ENCODE measurements at places on chromosomes 2 and 18.
A peak's percentile ranks its signal among the peaks of the same experiment; 100 is the strongest.

DNA sequence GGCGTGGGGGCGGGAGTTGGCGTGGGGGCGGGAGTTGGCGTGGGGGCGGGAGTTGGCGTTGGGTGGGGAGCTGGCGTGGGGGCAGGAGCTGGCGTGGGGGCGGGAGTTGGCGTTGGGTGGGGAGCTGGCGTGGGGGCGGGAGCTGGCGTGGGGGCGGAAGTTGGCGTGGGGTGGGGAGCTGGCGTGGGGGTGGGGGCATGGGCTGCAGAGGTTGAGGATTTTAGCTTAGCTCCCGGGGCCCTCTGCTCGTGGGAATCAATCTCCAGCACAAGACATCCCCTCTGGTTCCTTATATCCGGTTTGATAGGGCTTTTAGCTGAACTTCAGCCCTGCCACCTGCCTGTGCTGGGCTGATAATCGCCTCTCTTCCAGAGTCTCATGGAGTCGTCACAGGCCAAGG, 177.0 kb downstream of the LDLRAD4 start:
- DNase-seq = no peak

DNA sequence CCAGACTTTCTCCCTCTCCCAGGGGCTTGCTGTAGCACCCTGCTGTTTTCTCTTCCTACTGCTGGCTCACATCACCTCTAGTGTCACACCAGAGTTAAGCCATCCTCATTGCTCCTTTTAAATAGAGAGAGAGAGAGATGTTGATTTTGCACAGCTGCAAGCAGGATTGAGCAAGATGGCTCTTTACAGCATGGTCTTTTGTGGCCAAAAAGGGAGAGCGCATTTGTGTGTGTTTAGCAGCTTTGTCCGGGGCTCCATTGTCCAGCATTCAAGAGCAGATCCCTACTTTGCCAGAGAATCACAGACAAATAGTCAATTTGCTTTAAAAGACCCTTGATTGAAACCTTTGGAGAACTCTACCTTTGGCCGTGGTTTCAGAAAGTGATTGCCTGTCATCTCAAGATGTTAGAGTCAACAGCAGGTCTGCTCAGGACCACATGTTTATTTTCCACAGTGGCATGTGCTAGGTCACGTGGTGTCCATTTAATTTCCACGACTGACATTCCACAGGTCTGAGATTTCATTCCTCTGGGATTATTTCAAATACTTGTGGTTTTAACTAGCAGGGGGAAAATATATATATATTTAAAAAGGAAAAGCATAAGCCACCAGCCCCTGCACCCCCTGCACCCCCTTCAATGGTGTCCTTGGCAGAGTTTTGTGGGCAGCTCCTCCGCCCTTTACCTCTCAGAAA, 359.9 kb upstream of the SLC14A2 start:
- no peak for DNase-seq

DNA sequence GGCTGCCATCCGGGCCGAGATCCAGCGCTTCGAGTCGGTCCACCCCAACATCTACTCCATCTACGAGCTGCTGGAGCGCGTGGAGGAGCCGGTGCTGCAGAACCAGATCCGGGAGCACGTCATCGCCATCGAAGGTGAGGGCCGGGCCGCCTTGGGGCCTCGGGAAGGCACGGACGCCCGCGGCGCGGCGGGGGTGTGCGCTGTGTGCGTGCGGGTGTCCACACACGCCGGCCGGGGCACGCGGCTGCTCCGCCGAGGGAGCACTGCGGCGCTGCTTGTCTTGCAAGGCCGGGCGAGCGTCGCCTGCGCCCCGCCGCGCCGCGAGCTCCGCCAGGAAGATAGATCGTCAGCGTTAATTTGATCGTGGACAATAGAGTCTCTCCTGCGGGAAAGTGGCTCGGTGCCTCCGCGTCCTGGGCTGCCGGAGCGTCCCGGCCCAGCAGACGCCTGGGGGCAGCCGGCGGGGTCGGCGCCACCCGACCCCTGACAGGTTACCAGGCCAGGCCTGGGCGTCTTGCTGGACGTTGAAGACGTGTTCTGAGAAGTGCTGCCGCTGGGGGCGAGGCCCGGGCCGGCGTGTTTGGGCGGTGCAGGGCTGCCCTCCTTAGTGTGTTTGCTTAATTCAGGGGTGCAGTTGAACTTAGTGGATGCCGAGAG, 1.0 kb downstream of the AGAP1 start:
- no peak for DNase-seq

- DNase-seq = no peak
Measured at GRCh38 chr2:12442476-12442847, 274.3 kb upstream of the TRIB2 start.

- DNase-seq = no peak
Measured at GRCh38 chr2:196963043-196963442, 36.5 kb upstream of the PGAP1 start.

GRCh38 chr2:16473575-16473974, 192.1 kb downstream of the CYRIA start:
- no peak for DNase-seq

DNA sequence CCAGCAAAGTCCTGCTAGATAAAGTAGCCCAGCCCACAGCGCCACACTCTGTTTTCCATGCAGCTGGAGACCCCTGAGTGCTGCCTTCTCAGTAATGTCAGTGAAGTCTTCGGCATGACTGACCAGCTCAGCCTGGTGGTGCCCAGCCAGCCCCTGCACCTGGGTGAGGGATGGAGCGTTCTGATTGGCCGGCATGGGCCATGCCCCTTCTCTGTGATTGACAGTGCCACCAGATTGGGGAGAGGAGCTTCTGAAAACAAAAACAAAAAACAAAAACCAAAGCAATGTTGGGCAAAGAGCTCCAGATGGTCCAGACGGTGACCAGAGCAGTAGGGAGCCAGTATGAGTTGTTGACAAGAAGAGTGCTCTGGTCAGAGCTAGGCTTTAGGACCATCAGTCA, 122.6 kb downstream of the DYSF start:
- DNase-seq = no peak

DNA sequence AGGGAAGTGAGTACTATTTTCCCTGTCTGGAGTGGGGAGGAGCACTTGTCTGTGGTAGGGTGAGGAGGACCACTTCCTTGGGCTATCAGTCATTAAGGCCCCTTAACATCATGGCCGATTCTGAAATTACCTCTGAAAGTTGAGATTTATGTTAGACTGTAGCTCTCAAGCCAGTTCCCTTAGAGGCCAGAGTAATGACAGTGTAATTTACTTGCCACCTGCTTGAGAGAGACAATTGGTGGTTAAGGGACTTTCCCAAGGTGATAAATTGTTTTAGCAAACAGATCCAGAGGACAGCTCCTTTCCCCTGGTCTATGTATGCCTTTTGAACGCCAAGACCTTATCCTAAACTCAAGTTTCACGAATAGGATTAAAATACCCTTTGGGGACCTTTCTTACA, 56.1 kb downstream of the NEDD4L start:
- no peak for DNase-seq

DNA sequence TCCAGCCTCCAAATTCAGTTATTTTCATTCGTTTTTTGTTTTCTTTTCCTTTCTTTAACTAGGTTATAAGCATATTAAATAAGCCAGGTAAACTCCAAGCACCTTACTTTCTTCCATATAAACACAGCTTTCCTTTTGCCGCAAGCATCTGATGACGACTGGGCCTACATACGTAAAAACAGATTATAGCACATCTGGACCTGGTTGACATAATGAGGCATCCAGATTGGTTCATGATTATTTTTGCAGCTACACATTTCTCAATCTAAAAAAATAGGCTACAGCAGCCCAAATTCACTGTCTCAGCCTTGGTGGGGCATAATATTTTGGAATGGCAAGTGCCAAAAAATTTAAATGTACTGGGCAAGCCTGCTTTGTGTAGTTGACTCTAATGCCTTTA, 7.7 kb downstream of the CYP1B1 start:
- no peak for DNase-seq

DNA sequence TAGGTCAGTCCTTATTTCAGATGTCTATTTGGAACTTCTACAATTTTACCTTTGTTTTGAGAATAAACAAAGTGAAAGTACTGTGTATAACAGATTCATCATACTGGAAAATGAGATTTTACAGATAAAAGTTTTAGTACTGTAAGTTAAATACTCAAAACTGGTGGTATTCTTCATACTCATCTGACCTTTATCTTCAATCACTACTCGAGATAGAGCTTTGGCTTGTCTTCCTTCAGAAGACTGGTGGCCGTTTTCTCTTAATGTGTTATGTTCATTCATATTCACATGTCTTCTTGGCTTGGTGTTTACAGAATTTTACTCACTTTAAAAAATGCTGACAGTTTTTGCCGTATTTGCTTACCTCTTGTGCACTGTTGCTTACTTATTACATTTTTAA, 2.1 kb downstream of the SPOPL start:
- no peak for DNase-seq

DNA sequence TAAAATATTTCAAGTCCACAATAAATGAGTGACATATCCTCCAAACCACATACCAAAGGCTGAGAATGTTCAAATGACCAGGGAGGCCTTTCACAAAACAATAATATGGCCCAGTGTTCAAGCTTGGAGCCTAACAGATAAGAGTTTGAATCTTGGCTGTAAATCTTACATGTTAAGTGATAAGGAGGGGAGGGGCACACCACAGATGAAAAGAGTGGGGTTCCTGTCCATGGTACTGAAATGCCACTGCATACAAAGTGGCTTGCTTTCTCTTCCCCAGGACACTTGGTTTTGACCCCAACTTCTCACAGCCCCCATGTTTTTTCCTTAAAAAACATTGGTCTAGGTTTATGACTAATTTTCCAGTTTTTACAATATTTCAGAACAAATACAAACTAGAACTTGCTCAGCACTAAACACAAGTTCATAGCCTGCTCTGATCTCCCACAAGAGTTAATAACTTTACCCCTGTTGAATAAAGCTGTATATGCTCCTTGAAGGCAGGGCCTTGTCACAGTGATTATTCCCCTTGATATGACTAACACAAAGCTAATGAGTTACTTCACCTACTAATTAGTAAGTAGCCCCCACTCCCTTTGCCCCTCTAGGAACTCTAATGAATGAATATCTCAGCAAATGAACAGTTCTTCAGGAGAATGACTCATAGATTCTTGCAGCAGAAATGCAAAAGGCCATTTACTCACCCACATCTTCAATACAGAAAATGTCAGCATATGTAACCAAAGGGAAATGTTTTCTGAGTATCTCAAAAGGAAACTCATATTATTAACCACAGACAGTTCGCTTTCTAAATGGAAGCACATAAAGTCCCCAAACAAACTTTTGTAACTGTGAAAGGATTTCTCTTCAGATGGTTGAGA, 142.2 kb downstream of the SATB2 start:
- no peak for DNase-seq

DNA sequence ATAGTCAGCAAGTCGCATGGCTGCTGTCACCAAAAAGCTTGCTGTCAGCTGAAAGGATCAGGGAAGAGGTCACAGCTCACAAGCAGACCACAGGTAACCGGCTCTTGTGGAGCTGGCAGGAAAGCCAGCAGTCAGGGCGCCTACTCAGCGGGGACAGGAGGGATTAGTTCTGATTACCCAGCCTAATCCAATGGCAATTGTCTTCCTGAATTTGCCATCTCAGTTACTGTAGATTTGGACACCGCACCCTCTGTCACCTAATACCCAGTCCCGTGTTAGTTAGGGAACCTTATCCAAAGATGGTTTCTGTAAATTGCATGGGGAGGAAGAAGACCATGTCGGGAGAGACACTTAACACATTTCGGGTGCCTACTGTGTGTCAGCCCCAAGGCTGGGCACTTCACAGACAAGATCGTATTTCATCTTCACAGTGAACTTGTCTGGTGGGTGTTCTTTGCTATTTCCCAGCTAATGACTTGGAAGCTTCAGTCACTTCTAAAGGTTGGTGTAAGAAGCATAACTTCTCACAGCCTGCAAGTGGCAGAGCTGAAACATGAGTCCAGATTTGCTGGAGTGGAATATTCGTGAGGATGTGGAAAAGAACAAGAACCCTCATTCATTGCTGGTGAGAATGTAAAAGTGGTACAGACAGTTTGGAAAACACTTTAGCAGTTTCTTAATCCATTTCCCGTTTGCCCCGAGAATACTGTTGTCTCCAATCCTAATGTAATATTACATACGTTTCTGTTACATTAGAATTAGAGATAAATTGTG, 9.9 kb downstream of the ALPK2 start:
- no peak for DNase-seq

GRCh38 chr2:158953926-158954763, 14.3 kb upstream of the TANC1 start:
- no peak for DNase-seq

DNA sequence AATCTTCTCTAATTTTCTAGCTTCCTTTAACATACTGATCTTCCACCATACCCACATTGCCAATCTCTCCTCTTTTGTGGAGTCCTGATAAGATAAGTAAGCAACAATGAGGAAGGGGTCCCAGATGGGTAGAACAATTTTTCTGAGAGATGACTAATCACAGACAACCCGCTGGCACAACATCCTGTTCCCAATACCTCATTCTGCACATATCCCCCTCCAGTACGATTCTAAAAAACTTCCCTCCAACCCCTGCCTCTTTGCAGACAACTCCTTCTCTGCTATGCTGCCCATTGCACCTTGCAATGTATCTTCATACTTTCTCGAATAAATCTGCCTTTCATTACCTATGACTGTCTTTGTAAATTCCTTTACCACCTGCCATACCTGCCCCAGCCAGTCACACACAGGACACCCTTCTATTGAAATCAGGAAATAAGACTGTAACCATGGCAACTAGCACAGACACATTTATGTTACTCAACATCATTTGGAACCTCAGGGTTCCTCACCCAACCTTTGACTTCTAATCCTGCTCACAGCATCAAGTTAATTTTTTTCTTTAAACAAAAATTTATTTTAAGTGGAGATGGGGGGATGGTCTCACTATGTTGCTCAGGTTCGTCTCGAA, 7.4 kb upstream of the EXOC6B start:
- DNase-seq = peak; percentile 32

- no peak for DNase-seq
Measured at GRCh38 chr2:167249197-167249596, 360.9 kb downstream of the XIRP2 start.

- no peak for DNase-seq
Measured at GRCh38 chr2:25966531-25967270, 15.6 kb downstream of the KIF3C start.

GRCh38 chr2:84212611-84213314, 246.3 kb downstream of the SUCLG1 start:
- DNase-seq = no peak

GRCh38 chr18:80109676-80110078, 615 bp downstream of the ADNP2 start:
- DNase-seq = no peak

- no peak for DNase-seq
Measured at GRCh38 chr2:161418715-161419637, 2.9 kb downstream of the TBR1 start.

- no peak for DNase-seq
Measured at GRCh38 chr2:176689711-176690110, 420.5 kb downstream of the MTX2 start.

DNA sequence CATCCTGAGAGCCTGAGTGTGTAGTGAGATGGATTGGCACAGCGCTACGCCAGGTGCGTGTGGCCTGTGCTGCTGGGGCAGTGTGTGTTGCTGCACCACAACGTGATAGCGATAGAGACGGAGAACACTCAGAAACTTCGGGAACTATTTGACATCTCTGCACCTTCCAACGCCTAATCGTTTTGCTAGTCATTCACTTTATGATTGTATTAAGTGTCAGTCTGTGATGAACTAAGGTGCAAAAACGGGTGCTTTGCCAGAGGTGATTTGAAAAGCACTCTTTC, 26.0 kb upstream of the IGFBP2 start:
- no peak for DNase-seq

GRCh38 chr2:239498981-239499634, 98.3 kb upstream of the HDAC4 start:
- DNase-seq = no peak

- no peak for DNase-seq
Measured at GRCh38 chr2:161117506-161117905, 42.7 kb upstream of the TANK start.

Measured in CD4-positive, alpha-beta T cell treated with Interferon alpha-2 for 1 hour (primary cell).